ENCODE measurements at places on chromosomes 7 and 10. TPM values are rescaled to one million over a fixed set of nuclear protein-coding genes. Genes with fewer than 3 reads are reported as not detected.

PRSS37 gene
- total RNA-seq, result not detected

ALDH18A1 gene
- total RNA-seq, result 36.3 TPM

GSTO1 gene
- 7.9 TPM for total RNA-seq

COL17A1 gene
- 0.09 TPM for total RNA-seq

AASS gene
- total RNA-seq, result 79.6 TPM

ANXA11 gene
- 5.4 TPM for total RNA-seq

VWC2 gene
- total RNA-seq, result 5.1 TPM

CACUL1 gene
- 40.6 TPM for total RNA-seq

LOXL4 gene
- 0.27 TPM for total RNA-seq

DIP2C gene
- 32.5 TPM for total RNA-seq

ITPRID1 gene
- 0.27 TPM for total RNA-seq

EZH2 gene
- total RNA-seq, result 42.7 TPM

ANXA8L1 gene
- total RNA-seq, result not detected

VAX1 gene
- not detected for total RNA-seq

UCN3 gene
- 0.27 TPM for total RNA-seq

PNLIPRP1 gene
- total RNA-seq, result not detected

NEURL1 gene
- 16.8 TPM for total RNA-seq

DGKI gene
- total RNA-seq, result 79.2 TPM

STEAP1B gene
- total RNA-seq, result 2.6 TPM

TMEM176B gene
- 4.3 TPM for total RNA-seq

THSD7A gene
- total RNA-seq, result 71.7 TPM

PNLIPRP3 gene
- not detected for total RNA-seq

FAM204A gene
- 39.7 TPM for total RNA-seq

VDAC2 gene
- total RNA-seq, result 88.6 TPM

ACTL6B gene
- total RNA-seq, result 58.7 TPM

ADAMTS14 gene
- total RNA-seq, result 1.2 TPM

CHRM2 gene
- 3.0 TPM for total RNA-seq

OR13A1 gene
- 0.45 TPM for total RNA-seq

OR6V1 gene
- total RNA-seq, result not detected

CLIP2 gene
- 118 TPM for total RNA-seq

C10orf67 gene
- total RNA-seq, result 0.54 TPM

KIAA1549 gene
- total RNA-seq, result 29.0 TPM

FOXI2 gene
- not detected for total RNA-seq

MYO3A gene
- total RNA-seq, result 6.0 TPM

GRM3 gene
- 74.5 TPM for total RNA-seq

RHEB gene
- 59.5 TPM for total RNA-seq

WNT8B gene
- not detected for total RNA-seq

ERVW-1 gene
- total RNA-seq, result not detected

CYP2C19 gene
- 0.36 TPM for total RNA-seq
